Jurkat, Clone E6-1 (cell line): ENCODE measurements at places on chromosomes 13 and 19.

DNA sequence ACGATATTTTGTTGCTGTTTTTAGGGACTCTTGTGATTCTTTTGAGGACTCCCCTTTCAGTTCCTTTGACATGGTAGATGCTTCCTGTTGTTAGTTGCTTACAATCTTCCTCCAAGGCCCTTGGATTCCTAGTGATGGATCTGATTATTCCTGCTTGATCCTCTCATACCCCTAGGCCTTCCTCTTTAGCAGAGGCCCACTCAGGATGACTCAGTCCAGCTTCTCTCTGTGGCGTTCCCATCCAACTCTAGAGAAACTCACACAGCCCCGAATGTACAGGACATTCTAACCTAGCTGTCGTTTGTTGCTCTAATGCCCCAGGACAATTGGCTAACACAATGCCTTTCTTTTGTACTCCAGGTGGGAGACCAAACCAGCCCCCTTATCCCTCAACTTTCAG, 191.4 kb downstream of the POSTN start:
- DNase-seq = no peak

DNA sequence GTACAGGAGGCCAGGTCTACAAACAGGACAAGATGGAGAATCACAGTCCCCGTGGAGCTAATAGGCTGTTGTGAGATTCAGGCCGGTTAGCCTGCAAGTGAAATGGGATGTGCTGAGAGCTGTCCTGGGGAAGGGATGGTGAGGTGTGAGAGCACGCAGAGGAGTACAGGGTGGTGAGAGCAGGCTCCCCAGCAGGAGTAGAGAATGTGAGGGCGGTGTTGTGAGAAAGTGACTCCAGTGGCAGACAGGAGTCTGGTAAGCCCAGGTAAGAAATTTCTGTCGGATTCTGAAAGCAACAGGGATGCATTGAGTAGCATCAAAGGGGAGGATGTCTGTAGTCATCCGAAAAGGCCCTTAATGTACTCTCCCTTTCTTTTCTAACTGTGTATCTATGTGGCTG, 50.7 kb upstream of the GPR183 start:
- DNase-seq = no peak

DNA sequence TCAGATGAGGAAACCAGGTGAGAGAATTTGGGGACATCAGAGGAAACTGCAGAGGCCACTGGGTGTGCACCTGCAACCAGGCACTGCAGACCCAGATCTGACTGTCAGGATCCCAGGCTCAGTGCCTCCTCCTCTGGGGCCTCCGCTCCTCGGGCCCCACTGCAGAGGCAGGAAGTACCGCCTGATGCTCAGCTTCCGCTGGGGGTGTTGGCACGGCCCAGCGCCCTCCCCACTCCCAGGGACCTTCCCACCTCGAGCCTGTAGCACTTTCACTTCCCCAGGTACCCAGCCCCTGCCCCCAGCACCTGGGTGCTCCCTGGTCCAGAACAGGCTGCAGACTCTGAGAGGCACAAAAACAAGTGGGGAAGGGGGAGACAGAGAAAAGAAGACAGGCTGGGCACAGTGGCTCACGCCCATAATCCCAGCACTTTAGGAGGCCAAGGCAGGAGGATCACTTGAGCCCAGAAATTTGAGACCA, 1.4 kb upstream of the CD37 start:
- peak; percentile 68 for DNase-seq

GRCh38 chr19:34480971-34481841, at the start of gene WTIP:
Gene WTIP (plus strand): TSS chr19:34481758. CDS start chr19:34481975, 217 bp downstream.
- DNase-seq = no peak

DNA sequence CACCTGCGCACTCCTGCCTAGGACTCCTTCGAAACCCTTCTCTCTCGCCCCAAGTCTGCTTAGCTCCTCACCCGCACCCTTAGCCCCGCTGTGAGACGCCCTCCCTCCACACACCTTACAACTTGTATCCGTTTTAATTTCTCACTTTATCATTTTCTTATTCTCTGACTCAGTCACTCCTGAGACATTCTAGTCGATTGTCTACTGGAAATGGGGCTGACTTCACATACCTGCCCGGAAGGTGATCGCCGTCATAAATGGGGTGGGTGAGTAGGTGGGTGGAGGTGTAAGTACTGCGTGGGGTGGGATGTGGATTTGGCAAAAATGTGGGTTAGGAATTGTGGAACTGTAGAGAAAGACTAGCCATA, 714 bp downstream of the NDFIP2 start:
- DNase-seq = peak; percentile 5

DNA sequence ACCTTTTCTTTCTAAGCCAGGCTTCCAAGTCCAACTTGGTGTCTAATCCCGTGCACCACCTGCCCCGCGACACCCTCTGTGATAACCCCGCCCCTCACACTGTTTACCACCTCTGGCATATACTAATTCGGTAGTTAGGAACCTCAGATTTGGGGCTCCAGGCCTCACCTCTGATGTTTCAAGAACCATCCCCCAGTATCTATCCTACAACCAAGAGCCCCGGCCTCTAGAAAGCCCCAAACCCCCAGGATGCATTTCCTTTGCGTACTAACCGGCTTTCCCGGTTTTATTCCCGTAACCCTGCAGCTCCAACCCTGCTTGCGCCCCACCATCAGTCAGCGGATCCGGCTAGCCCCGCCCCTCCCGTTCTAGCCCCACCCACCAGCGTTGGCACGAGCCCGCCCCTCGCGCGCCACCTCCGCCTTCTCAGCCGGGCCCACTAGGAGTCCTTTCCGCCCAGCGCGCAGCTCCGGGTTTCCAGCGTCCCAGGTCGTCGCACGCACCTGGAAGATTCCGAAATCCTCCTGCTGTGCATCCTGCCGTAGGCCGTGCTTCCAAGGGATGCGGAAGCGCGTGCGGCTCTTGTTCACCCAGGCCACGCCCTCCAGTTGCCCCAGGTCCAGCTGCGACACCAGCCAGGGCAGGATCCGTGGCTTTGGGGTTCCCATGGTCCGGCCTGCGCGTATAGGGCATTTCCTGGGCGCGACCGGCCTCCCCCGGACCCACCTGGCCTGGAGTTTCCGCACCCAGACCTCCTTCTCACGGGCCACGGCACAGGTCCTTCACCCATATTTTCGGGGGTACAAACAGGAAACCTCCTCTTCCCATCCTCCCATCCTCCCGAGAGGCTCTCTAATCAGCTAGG, 1.3 kb downstream of the IRF3 start:
- peak; percentile 65 for DNase-seq

- no peak for DNase-seq
Measured at GRCh38 chr19:4896372-4896771, 6.3 kb downstream of the ARRDC5 start.

- DNase-seq = no peak
Measured at GRCh38 chr13:24075137-24075975, 85.2 kb upstream of the SPATA13 start.

- no peak for DNase-seq
Measured at GRCh38 chr13:111388851-111389500, 68.5 kb downstream of the TEX29 start.

GRCh38 chr19:32387701-32388392, 17.7 kb upstream of the DPY19L3 start:
- no peak for DNase-seq

- no peak for DNase-seq
Measured at GRCh38 chr13:110641055-110642015, 26.0 kb downstream of the NAXD start.

DNA sequence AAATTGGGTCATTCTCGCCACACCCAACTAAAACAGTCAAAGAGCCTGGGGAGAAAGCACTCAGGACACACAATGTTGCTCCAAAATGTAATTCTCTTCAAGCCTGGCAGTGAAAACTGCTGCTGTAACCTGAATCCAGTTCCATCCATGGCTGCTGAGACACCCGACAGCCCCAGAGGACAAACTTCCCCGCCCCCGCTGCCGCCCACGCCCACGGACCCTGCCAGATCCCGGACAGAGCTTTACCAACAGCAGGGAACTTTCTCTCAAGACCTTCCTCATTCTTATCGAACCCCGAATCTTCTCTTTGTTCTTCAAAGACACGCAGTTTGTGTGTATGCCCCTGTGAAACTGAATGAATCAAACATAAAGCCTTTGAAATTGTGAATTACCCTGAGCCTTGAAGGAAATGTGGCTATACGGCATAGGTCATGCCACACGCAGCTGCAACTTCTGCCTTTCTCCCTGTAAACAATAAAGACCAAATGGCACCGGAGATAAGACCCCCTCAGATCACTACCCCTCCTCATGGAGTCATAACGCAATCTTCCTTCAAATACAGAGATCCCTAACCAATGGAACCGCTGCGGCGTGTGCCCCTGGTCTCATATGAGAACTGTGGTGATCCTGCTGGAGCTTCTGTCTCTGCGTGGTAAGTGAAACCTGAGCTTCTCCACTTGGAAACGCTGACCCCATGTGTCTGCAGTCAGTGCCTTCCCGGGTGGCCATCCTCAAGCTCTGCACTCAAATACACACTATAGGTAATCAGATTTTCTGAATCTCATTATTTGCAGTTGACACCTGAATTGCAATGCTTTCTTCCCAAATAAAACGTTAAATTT, 4.8 kb upstream of the LAMP1 start:
- peak; percentile 43 for DNase-seq

DNA sequence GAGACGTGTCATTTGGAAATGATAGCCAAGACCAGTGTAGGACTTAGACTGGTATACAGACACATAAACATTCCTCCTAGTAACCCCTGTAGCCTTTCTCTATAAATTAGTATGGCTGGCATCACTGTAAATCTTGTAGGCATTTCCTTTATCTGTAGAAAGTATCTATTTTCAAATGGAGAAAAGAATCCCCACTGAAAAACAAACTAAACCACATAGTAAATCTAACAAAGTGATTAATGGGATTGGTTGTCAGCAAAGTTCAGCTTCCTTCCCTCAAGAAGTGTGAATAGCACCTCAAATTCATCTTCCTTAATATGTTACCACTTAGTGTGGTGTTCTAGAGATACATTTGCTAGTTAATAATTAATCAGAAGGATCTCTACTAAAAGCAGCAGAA, 119.4 kb upstream of the NBEA start:
- DNase-seq = no peak

- no peak for DNase-seq
Measured at GRCh38 chr13:111265701-111266035, 54.8 kb upstream of the TEX29 start.

DNA sequence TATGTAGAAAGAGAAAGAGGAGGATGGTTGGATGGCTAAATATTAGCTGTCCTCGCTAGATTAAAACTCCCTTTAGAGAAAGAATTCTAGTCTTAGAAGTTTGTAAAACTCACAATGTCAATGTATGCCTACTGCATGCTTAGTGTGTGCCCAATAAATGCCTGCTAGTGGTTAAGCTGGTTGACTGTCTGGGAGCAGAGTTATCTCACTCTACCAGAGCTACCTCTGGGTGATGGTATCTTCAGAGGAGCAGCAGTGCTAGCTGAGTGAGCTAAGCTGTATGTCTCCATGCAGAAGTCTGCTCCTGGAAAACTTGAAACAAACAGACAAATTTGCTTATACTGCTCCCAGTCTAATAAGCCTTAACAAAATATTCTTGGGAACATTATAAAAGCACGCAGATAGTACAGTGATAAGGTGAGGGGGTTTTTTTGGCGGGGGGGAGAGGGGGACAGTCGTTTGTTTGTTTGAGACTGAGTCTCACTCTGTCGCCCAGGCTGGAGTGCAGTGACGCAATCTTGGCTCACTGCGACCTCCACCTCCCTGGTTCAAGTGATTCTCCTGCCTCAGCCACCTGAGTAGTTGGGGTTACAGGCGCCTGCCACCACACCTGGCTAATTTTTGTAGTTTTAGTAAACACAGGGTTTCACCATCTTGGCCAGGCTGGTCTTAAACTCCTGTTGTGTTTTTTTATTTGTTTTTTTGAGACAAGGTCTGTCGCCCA, 202.8 kb upstream of the TSC22D1 start:
- no peak for DNase-seq

- no peak for DNase-seq
Measured at GRCh38 chr19:50323782-50324133, 5.4 kb downstream of the KCNC3 start.

DNA sequence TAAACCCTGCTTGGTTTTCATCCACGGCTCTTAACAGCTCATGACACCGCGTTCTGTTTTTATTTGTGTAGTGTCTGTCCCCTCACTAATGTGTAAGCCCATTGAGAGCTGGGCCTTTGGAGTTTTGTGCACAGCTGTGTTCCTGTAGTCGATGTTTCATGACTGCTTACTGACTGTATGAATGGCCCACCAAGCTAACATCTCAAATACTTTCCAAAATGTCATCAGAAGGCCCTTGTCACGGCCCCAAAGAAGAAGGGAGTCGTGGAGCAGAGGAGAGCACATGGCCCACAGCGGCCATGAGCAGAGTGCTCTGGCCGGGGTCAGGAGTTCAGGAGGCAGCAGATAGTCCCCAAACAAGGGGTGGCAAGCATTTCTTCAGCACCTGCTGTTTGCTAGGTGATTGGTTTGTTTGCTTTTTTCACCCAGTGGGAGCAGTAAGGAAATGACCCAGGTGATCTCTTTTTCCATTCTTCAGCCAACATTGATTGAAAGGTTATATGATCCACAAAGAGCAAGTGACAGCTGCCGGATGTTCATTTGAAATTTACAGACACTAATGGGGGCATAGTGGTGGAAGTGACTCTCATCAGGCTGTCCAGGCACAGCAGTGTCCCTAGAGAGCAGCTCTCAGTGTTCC, 315.2 kb downstream of the ATP8A2 start:
- DNase-seq = no peak

- DNase-seq = no peak
Measured at GRCh38 chr13:89968470-89968869, 1379.0 kb upstream of the MIR17HG start.
